NCI-H1694 treated with DMSO at 0.1 percent for 48 hours (cell line): ENCODE measurements at places on chromosomes 11 and 22.

DNA sequence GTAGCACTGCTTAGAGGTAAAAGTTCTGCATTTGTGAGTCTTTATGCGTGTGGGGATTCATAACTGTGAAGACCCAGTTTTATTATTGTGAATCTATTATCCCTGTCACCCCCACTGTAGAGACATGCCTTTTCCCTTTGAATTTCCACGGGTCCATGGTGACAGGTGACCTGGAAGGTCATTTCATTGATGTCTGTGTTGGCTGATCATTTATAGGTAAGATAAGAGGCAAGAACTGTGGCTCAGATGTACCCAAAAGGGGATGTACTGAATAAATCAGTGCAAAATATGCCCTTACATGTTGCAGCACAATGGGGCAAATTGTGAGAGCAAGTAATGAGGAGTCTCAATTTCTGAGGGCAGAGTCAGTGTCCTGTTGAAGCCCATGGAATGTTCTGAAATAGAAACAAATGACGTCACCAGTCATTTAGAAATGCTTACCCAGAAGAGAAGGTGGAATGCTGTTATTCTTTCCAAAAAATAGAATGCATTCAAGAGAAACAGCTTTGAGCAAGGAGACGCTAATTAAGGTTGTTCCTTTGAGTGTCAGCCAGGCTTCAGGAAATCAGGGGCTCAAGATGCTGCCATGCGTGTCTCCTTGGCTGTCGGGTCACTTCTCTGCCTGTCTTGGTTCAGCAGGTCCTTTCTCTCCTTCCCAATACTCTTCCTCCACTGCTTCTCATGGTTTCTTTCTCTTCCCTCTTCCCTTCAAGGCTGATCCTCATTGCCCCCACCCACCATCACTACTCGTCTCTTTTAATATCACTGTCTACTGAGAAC lies 118.7 kb upstream of the E2F8 start:
- DNase-seq: no peak

DNA sequence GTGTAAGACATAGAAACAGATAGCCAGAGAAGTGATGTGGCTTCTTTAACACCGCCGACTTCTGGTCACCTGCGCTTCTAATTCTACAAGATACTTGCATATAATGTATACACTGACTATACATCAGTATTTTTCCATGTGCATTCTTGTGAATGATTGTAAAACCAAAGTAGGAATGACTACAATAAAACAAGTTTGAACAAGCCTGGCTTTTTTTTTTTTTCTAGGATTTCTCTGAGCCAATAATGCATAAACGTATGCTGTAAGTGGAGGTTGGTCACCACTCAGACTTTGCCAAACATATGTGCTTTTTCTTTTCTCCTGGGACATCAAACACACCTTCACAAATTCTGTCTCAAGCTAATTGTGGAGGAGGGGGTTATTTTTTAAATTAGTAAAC lies 237.8 kb upstream of the KIRREL3 start:
- DNase-seq: no peak

- no peak for DNase-seq
Measured at GRCh38 chr11:74936087-74936486, 12.8 kb downstream of the XRRA1 start.

DNA sequence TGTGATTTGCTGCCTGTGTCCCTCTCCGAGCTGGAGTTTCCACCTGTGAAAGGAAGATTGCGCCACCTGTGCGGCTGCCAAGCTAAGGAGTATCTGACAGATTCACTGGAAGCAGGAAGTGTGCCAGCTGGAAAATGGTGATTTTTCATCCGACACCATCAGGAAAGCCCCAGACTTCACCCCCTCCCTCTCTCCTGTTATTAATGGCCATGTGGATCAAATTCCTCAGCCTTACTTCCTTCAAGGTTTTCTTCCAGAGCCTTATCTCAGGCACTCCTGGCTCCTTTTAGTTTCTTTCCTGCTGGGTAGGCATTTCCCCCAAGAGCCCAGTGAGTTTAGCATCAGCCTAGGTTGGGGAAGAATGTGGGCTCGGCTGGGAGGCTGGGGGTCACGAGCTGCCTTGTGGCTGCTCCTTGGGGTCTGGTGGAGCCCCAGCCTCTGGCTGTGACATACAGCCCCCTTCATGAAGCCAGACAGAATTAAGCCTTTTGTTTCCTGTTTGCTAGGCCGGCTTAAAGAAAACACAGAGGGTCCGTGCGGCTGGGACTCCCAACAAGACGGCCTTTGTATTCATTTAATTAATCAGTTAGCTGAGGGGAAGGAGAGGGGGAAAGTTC lies 37.1 kb downstream of the PKNOX2 start:
- DNase-seq: no peak

- DNase-seq: no peak
Measured at GRCh38 chr11:62489204-62489603, 57.4 kb downstream of the AHNAK start.

DNA sequence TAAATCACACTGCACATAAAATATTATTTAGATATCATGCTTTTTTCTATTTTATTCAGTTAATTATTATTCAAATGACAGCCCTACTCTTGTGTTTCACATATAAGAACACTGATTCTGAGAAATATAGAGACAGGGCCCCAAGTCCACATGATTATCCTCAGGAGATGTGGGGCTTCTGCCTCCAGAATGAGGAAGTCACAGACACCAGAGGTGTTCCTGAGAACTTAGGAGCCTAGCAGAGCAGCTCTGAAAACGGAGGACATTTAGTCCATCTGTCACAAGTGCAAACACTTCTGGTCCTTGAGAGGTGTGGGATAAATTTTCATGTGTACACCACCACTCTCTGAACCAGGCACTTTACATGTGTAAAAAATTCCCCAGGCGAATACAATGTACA lies 26.2 kb downstream of the TRIM66 start:
- DNase-seq: no peak

GRCh38 chr11:110711448-110711775 lies 825 bp downstream of the ARHGAP20 start:
- DNase-seq: no peak

DNA sequence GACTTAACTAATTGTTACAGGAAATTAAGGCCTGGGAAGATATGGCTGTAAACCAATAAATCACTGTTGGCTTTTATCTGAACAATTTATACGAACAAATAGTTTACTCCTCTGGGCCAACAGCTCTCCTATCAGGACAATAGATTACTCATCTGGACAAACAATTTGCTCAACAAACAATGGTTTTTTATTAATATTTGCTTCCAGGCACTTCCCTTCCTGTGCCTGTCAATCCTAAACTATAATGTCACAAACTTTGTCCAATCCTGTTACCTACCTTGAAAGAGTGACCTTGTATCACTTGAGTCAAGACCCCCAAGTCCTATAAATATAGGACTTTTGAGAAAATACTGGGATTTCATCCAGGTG lies 87.6 kb upstream of the OR9Q1 start:
- DNase-seq: no peak

DNA sequence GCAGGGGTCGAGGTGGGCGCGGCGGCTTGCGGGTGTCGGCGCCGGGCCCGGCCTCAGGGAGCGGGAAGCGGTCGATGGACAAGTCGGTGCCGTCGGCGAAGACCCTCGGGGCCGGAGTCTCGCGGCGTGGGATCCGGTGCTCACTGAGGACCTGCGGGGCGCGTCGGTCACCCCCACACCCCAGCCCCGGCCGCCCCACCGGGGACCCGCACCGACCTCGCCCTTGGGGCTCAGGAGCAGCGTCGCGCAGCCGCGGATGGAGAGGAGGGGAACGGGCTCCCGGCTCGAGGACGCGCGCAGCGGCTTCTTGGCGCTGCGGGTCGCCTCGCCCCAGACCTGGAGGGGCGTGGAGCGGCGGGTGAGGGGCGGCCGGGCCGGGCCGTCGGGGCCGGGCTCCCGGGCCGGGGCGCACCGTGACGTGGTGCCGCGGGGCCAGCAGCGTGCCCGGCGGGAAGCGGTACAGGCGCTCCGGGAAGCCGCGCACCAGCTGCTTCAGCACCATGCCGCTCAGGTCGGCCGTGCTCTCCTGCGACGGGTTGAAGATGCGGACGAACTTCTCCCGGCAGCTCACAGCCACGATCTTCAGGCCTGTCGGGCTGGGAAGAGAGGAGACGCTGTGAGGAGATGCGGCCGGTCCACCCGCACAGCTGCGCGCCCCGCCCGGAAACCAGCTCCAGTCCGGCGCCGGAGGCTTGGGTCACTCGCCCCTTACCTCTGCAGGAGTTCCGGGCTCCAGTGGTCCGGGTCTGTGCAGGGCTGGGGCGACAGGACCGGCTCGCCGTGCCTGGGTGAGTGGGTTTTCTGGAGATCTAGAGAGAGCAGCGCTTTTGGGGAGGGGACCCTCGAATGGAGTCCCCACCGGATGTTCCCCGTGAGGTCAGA lies 4.5 kb downstream of the LMNTD2 start:
- DNase-seq: no peak

DNA sequence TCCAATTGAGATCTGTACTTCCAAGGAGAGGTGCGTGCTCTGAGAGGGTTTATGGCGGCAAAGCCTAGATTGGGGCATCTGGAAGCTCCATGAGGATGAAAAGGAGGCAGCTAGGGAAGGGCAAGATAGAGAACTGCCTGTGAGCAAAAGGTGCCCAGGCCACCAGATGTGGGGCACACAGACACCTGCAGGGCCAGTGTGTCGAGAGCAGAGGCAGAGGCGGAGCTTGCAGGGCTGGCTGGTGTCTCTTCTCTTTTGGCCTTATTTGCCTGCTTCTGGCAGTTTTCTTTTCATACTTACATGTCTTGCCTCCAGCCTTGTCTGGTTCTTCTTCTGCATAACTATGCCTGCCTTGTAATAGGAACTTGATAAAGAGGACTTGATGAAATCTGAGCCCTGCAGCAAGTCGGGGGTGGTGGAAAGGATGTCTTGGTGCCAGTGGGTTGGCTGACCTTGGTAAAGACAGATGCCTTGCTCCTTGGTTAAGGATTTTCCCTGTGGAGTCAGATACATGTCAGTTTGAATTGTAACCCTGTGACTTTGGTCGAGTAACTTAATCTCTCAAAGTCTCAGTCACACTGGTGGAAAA lies 680.3 kb downstream of the NTM start:
- DNase-seq: no peak

GRCh38 chr11:121757480-121758125 lies 304.8 kb upstream of the SORL1-AS1 start:
- no peak for DNase-seq
